Uterus (tissue), 4 donors: ENCODE measurements at places on chromosomes 1 and 21. TPM values are rescaled to one million over a fixed set of nuclear protein-coding genes. Genes with fewer than 3 reads are reported as not detected.
A peak's percentile ranks its signal among the peaks of the same experiment; 100 is the strongest.

- H3K27me3 ChIP-seq, result no peaks in the 10 kb centered on the region
- DNase-seq, result peak; percentile 74
- peaks cover 10% of the 10 kb centered on the region for H3K4me1 ChIP-seq
- H3K36me3 ChIP-seq, result no peaks in the 10 kb centered on the region
- H3K27ac ChIP-seq, result peak overlapping the region; percentile 99
- H3K4me3 ChIP-seq, result peak overlapping the region; percentile 94
Measured at GRCh38 chr1:45686015-45686287, 382 bp downstream of the GPBP1L1 start.

DNA sequence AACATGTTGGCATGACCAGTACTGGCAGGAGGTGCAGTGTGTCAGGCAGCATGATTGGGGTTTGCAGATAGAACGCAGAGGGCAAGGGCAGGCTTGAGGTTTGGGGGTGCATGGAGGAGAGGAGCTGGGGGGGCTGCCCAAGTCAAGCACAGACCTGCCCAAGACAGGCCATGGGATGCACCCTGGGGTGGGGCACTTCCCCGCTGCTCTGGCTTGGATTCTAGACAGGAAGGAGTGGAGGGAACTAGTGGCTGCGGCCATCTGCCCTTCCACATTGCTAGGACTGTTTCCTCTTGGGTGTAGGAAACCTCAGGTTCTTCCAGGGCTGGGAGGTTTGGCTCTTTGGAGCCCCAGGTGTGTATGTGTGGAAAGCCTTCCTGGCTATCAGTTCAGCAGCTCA, 3.0 kb downstream of the PDXK start:
- no peak overlapping the region for H3K4me3 ChIP-seq
- no peaks in the 10 kb centered on the region for H3K36me3 ChIP-seq
- H3K4me1 ChIP-seq, result peaks cover 3% of the 10 kb centered on the region
- DNase-seq, result no peak

- no peak overlapping the region for H3K27ac ChIP-seq
- H3K27me3 ChIP-seq, result no peaks in the 10 kb centered on the region
- no peak overlapping the region for H3K4me3 ChIP-seq
- H3K36me3 ChIP-seq, result no peaks in the 10 kb centered on the region
- no peaks in the 10 kb centered on the region for H3K4me1 ChIP-seq
Measured at GRCh38 chr1:55957276-55957675, 622.1 kb downstream of the PLPP3 start.

GRCh38 chr1:91400133-91400725, 4.4 kb downstream of the HFM1 start:
- H3K27me3 ChIP-seq, result no peaks in the 10 kb centered on the region
- DNase-seq, result no peak
- no peaks in the 10 kb centered on the region for H3K36me3 ChIP-seq

DNA sequence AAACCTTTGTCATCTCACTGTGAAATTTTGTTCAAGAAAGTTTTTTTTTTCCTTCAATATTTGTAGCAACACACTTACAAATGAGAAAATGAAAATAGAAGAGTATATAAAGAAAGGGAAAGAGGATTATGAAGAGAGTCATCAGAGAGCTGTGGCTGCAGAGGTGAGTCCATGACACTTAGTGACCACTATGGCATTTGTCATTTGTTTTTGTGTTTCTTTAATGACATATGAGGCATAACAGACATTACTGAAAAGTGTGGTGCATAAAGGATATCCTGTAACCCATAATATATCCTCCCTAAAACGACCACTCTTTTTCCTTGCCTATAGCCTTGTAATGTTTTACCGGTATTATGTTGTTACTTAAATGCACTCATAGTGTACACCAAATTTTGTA, 80.2 kb downstream of the VPS26C start:
- DNase-seq, result no peak
- no peak overlapping the region for H3K27ac ChIP-seq
- H3K4me1 ChIP-seq, result no peaks in the 10 kb centered on the region
- no peaks in the 10 kb centered on the region for H3K27me3 ChIP-seq
- H3K4me3 ChIP-seq, result no peak overlapping the region

DNA sequence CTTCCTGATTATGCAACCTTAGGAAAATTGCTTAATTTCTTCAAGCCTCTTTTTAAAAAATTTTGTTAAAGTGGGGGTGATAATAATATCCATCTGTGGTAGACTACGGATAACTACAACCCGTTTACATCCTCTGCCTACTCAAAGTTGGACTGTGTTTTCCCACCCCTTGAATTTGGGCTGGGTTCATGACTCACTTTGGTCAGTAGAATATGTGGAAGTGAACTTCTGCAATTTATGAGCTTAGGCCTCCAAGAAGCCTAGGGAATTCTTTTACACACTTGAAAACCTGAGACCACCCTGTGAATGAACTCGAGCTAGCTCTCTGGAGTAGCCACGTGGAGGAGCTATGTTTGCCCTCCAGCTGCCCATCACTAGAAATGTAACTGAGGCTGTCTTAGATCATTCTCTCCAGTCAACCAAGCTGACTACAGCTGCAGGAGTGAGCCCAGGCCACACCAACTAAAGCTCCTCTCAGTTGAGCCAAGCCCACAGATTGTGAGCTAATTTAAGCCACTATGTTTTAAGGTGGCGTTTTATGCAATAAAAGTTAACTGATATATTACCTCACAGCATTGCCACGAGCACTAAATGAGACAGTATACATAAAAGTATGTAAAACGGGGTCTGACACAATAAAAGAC, 29.6 kb upstream of the CACHD1 start:
- no peaks in the 10 kb centered on the region for H3K36me3 ChIP-seq
- H3K4me3 ChIP-seq, result no peak overlapping the region
- DNase-seq, result no peak
- H3K4me1 ChIP-seq, result no peaks in the 10 kb centered on the region

DNA sequence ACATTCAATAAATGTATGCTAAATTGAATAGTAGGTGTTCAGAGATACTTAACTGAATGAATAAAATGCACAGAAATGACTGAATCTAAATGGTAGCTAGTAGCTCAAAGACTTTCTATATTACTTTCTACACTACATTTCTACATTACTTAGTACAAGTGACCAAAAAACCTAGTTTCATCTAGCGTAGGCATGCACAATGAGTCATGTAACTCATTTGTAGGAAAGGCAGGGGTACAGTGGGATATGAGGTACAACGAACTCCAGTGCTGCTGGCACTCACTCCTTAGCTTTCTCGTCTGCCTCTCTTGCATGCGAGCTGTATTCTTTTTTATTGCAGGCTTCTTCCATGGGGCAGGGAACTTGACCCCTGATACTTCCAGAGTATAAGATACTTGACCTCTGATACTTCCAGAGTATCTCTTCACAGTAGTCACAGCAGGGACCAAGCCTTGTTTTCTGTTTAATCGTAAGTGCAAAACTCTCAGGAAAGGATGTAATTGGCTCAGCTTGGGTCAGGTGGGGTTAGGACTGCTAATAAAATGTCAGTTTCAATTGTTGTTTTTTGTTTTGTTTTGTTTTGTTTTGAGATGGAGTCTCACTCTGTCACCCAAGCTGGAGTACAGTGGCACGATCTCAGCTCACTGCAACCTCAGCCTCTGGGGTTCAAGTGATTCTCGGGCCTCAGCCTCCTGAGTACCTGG, 4.9 kb upstream of the ATP2B4 start:
- H3K27me3 ChIP-seq, result no peaks in the 10 kb centered on the region
- no peak overlapping the region for H3K4me3 ChIP-seq
- no peaks in the 10 kb centered on the region for H3K36me3 ChIP-seq
- H3K4me1 ChIP-seq, result no peaks in the 10 kb centered on the region
- H3K27ac ChIP-seq, result no peak overlapping the region
- DNase-seq, result no peak

DNA sequence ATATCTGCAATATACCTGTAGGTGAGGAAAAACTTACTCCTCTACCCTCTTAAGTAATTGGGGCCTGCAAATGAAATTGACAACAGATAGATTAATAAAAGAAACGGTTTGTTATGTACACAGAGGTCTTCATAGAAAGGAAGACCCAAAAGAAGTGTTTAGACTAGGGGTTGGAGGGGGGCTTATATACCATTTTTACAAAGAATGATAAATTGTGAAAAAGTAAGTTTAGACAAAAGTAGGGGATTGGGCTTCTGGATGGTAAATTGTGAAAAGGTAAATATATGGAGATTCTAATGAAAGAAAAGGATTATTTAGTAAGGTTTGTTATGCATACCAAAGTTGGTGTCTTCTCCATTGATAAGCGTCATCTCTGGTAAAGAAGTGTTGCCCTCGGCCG, 73.2 kb upstream of the KIAA1614 start:
- no peaks in the 10 kb centered on the region for H3K36me3 ChIP-seq
- DNase-seq, result no peak
- no peaks in the 10 kb centered on the region for H3K4me1 ChIP-seq
- H3K27ac ChIP-seq, result no peak overlapping the region

DNA sequence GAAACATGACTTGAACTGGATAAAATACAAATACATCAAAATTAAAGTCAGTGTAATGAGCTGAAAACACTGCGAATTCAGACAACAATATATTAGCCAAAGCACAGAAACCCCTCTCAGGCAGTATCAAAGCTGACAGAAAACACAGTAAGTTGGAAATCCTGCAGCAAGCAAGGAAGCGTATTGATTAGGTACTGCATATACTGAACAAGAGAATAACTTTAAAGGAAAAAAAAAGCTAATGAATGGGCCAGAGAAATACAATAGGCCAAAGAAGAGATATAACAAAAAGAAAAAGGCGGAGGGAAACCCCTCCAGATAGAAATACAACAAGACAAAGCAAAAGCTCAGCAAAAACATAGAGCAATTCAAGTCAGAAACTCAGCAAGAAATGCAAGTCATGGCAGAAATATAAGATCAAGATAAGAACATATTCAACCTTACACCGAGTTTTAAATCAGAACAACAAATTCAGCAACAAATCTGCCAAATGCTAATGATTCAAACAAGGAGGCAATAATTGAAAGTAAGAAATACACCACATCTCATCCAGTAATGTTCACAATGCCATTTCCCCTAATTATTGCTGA, 299.0 kb downstream of the USH2A start:
- no peaks in the 10 kb centered on the region for H3K27me3 ChIP-seq
- no peak overlapping the region for H3K4me3 ChIP-seq
- no peak for DNase-seq
- no peak overlapping the region for H3K27ac ChIP-seq

GRCh38 chr21:34845521-34846451, 177.0 kb downstream of the CLIC6 start:
- H3K36me3 ChIP-seq, result no peaks in the 10 kb centered on the region
- H3K4me3 ChIP-seq, result no peak overlapping the region
- DNase-seq, result no peak
- no peak overlapping the region for H3K27ac ChIP-seq
- no peaks in the 10 kb centered on the region for H3K27me3 ChIP-seq

GRCh38 chr21:34205811-34206571, 132.6 kb downstream of the MRPS6 start:
- no peak for DNase-seq
- H3K36me3 ChIP-seq, result no peaks in the 10 kb centered on the region
- H3K4me3 ChIP-seq, result no peak overlapping the region
- H3K27me3 ChIP-seq, result no peaks in the 10 kb centered on the region
- H3K27ac ChIP-seq, result no peak overlapping the region

- H3K4me1 ChIP-seq, result peaks cover 5% of the 10 kb centered on the region
- H3K4me3 ChIP-seq, result no peak overlapping the region
- H3K27ac ChIP-seq, result no peak overlapping the region
- no peaks in the 10 kb centered on the region for H3K27me3 ChIP-seq
Measured at GRCh38 chr1:1684031-1684681, 8.4 kb downstream of the SLC35E2B start.

- H3K27me3 ChIP-seq, result no peaks in the 10 kb centered on the region
- H3K27ac ChIP-seq, result no peak overlapping the region
- DNase-seq, result no peak
- no peak overlapping the region for H3K4me3 ChIP-seq
- H3K4me1 ChIP-seq, result no peaks in the 10 kb centered on the region
Measured at GRCh38 chr1:222948079-222948478, 133.2 kb downstream of the DISP1 start.

GRCh38 chr1:8551613-8552489, 233.9 kb downstream of the SLC45A1 start:
- peaks cover 15% of the 10 kb centered on the region for H3K4me1 ChIP-seq
- no peak for DNase-seq
- peak overlapping the region; percentile 73 for H3K27ac ChIP-seq
- H3K4me3 ChIP-seq, result no peak overlapping the region
- H3K27me3 ChIP-seq, result no peaks in the 10 kb centered on the region

GRCh38 chr1:3717715-3718601, 34.3 kb upstream of the CCDC27 start:
- H3K27me3 ChIP-seq, result peaks cover 15% of the 10 kb centered on the region
- H3K27ac ChIP-seq, result no peak overlapping the region
- H3K4me1 ChIP-seq, result no peaks in the 10 kb centered on the region

DNA sequence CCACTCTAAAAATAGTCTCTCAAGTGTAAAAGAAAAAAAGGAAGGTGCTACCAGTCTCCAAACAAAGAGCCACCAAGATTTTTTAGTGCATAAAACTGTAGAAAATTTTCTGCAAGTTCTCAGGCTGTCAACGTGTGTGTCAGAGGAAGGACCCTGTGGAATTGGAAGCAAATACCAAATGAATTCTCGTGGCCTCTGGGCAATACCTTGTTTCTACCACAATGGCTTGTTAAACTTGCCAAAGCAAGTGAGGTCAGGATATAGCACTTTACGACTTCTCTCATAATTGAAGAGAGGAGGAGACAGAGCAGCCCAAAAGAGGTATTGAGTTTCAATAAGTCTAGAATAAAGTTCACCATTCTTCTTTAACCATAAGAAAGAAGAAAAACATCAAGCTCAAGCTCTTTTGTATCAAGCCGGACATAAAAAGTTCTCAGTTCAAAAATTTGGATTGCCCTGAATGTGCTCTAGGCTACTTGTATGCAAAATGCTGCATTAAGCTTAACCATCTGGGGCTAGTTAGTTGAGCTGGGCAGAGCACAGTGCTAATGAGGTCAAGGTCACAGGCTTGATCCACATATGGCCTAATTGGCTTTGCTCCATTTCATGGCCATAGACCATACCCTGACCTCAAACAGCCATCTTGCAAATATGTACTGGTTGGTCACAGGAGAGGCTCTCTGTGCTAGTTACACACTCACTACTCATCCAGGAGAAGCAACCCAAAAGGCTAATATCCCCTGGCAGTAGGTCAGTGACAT, 60.5 kb downstream of the TBX15 start:
- H3K27ac ChIP-seq, result no peak overlapping the region
- H3K36me3 ChIP-seq, result no peaks in the 10 kb centered on the region
- no peak for DNase-seq
- no peaks in the 10 kb centered on the region for H3K27me3 ChIP-seq
- no peak overlapping the region for H3K4me3 ChIP-seq
- H3K4me1 ChIP-seq, result no peaks in the 10 kb centered on the region

Gene INSRR
- total RNA-seq, result not detected

Gene RSPO1
- total RNA-seq, result 4.6 TPM

Gene CAMK2N1
- total RNA-seq, result 37.3 TPM

Gene SERPINC1
- 1.0 TPM for total RNA-seq

Gene SAMD11
- 40.7 TPM for total RNA-seq

Gene OXCT2
- not detected for total RNA-seq

Gene KRTAP19-3
- not detected for total RNA-seq
